Activated naive CD8-positive, alpha-beta T cell treated with anti-CD3 and anti-CD28 coated beads, Interleukin-2, amount 10 ng/mL, durations not matched to agents 7 days and 5 days (primary cell): ENCODE measurements at places on chromosomes 7 and 10. TPM values are rescaled to one million over a fixed set of nuclear protein-coding genes. Genes with fewer than 3 reads are reported as not detected.

GRCh38 chr7:116122972-116123595, 87.3 kb upstream of the TES start:
- no peak overlapping the region for H3K4me3 ChIP-seq
- H3K27ac ChIP-seq, result no peak overlapping the region
- no peak for DNase-seq
- peaks cover 20% of the 10 kb centered on the region for H3K27me3 ChIP-seq

GRCh38 chr7:105894131-105894530, 17.7 kb upstream of the ATXN7L1 start:
- H3K36me3 ChIP-seq, result no peaks in the 10 kb centered on the region
- no peak overlapping the region for H3K4me3 ChIP-seq
- H3K27ac ChIP-seq, result peak overlapping the region; percentile 27
- peaks cover 3% of the 10 kb centered on the region for H3K4me1 ChIP-seq
- H3K27me3 ChIP-seq, result peaks cover 3% of the 10 kb centered on the region
- DNase-seq, result no peak

- H3K27ac ChIP-seq, result no peak overlapping the region
- H3K4me3 ChIP-seq, result no peak overlapping the region
- peaks cover 25% of the 10 kb centered on the region for H3K4me1 ChIP-seq
- no peaks in the 10 kb centered on the region for H3K36me3 ChIP-seq
- DNase-seq, result no peak
- no peaks in the 10 kb centered on the region for H3K27me3 ChIP-seq
These were observed 53.3 kb downstream of the SH3PXD2A start for GRCh38 chr10:103802081-103802480.

- no peaks in the 10 kb centered on the region for H3K36me3 ChIP-seq
- no peaks in the 10 kb centered on the region for H3K4me1 ChIP-seq
- no peak for DNase-seq
- H3K4me3 ChIP-seq, result no peak overlapping the region
- H3K27ac ChIP-seq, result no peak overlapping the region
These were observed 24.8 kb upstream of the ADARB2 start for GRCh38 chr10:1762076-1762475.

GRCh38 chr7:112573302-112574039, 92.7 kb downstream of the LSMEM1 start:
- DNase-seq, result no peak
- no peaks in the 10 kb centered on the region for H3K27me3 ChIP-seq
- H3K4me1 ChIP-seq, result no peaks in the 10 kb centered on the region

DNA sequence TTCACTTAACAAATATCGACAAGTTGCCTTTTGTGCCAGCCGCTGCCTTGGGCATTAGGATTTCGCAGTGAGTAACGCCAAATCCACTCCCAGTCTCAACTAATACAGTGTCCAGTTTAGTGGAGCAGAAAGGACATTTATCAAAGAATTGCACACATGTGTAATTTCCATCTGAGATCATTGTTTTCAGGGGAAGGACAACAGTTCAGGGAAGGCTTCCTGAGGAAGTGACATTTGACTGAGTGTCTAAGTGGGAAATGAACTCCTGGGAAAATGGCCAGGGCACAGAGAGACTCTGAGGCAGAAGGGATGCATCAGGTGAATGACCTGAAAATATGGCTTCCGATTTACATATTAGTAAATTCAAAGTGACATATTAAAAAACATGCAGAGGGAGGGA, 89.4 kb downstream of the ITGA8 start:
- H3K27me3 ChIP-seq, result no peaks in the 10 kb centered on the region
- H3K27ac ChIP-seq, result no peak overlapping the region
- no peak for DNase-seq
- no peak overlapping the region for H3K4me3 ChIP-seq
- H3K4me1 ChIP-seq, result no peaks in the 10 kb centered on the region

GRCh38 chr7:99469381-99470065, 3.2 kb upstream of the ZNF789 start:
- H3K27me3 ChIP-seq, result peaks cover 2% of the 10 kb centered on the region
- peaks cover 10% of the 10 kb centered on the region for H3K36me3 ChIP-seq
- H3K4me3 ChIP-seq, result no peak overlapping the region
- DNase-seq, result no peak
- H3K27ac ChIP-seq, result no peak overlapping the region

GRCh38 chr7:5231811-5232484, 41.9 kb downstream of the WIPI2 start:
- peak overlapping the region; percentile 15 for H3K4me3 ChIP-seq
- DNase-seq, result no peak
- peaks cover 12% of the 10 kb centered on the region for H3K27me3 ChIP-seq
- H3K4me1 ChIP-seq, result peaks cover 13% of the 10 kb centered on the region
- no peak overlapping the region for H3K27ac ChIP-seq
- peaks cover 16% of the 10 kb centered on the region for H3K36me3 ChIP-seq

DNA sequence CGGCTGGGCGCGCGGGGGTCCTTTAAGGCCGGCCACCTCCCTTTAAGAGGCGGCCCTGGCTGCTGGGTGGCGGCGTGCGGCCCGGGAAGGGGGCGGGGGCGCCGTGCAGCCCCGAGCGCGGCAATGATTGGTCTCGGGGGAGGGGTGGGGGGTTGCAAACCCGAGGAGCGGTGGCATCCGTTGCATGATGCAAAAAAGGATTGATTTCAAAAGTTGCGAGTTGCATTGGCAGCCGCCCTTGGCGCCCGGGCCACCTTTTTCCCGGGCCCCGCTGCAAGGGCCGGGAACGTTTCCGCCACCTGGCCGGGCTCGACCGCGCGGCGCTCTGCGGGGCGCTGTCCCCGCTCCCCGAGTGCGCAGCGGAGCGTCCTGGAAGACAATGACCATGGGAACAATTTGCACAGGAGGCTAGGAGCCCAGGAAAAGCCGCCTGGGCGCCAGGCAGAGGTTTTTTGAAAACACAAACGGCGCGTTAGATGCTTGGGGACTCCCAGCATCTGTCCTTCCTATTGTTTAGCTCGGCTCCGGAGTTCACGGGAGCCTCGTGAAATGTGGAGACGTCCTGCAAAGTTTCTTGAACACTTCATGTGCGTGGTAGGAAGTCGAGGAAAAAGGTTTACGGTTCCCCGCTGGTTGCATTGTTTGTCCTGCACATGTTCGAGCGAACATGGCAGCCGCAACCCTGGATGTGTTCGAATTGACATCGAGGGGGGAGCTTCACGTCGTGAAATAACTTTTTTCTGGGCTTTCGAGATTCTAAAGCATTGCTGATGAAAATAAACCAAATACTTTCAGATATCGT, at the start of gene SEPHS1:
Gene SEPHS1 (minus strand): TSS at position 78 of the 802 bp plus-strand sequence. CDS start 3,343 bp downstream, outside the sequence.
- peak; percentile 83 for DNase-seq
- H3K36me3 ChIP-seq, result peaks cover 12% of the 10 kb centered on the region
- peaks cover 2% of the 10 kb centered on the region for H3K27me3 ChIP-seq
- H3K4me1 ChIP-seq, result peaks cover 45% of the 10 kb centered on the region
- H3K27ac ChIP-seq, result peak within 1 kb of the TSS; percentile 93
- peak within 1 kb of the TSS; percentile 90 for H3K4me3 ChIP-seq

DNA sequence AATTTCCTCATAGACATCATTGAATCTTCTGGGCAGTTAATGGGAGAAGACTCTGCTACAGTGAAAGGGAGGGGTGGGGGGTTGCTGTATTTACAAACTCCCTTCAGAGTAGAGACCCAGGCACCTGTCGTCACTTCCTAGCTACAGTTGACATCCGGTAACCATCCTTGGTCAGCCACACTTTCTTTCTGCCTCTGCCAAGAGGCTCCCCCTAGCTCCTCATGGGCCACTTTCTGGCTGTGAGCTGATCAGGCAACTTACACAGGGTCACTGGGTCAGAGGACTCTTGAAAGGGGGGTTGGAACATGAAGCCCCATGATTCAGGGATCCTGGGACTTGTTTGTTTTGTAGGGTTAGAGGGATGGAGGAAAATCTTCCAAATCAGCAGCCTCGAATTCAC, 1.2 kb downstream of the TECPR1 start:
- peaks cover 39% of the 10 kb centered on the region for H3K4me1 ChIP-seq
- H3K27ac ChIP-seq, result peak overlapping the region; percentile 94
- H3K4me3 ChIP-seq, result peak overlapping the region; percentile 94

GRCh38 chr10:114064151-114065048, 20.7 kb downstream of the ADRB1 start:
- H3K36me3 ChIP-seq, result peaks cover 4% of the 10 kb centered on the region
- no peak overlapping the region for H3K4me3 ChIP-seq
- DNase-seq, result no peak
- peaks cover 20% of the 10 kb centered on the region for H3K27me3 ChIP-seq

DNA sequence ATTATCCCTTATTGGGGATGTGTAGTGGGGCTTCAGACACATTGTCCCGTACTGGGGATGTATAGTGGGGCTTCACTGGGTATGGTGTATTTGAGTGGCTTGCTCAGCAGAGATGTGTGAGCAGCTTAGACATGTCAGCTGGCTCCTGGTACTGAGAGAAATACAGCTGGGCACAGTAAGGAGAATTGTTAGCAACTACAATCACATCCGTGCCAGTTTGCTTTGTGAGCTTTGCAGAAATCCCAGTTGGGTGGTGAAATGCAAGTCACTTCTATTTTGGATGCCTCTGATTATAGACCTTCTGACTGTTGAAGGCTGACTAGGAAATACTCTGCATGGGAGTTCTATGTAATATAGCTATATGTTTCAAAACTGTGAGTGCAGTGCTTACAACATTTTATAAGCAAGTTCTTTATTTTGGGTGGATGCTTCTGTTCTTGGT, 10.8 kb downstream of the CCNY start:
- DNase-seq, result no peak

DNA sequence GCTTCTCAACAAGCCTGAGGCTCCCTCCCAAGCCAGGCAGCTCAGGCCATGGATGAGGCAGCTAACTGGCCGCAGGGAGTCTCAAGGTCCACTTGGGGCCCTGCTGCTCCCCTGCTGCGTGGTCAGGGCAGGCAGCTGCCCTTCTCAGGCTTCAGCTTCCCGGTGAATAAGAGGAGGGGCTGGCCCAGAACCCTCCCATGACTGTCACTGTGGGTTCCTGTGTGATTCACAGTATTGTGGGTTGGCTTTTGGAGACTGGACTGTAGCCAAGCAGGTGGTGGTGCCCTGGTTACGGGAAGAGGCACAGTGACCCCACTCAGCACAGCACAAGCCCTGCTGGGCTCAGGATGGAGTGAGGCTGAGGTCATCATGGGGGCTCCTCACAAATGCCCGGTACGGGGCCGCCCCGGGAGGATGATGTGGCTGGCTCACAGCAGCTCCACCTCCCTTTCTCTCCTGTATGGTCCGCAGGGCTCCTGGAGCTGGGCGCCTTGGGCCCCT, 189.8 kb downstream of the HECW1 start:
- H3K27me3 ChIP-seq, result peaks cover 7% of the 10 kb centered on the region
- H3K36me3 ChIP-seq, result no peaks in the 10 kb centered on the region
- H3K4me1 ChIP-seq, result peaks cover 1% of the 10 kb centered on the region
- no peak for DNase-seq
- no peak overlapping the region for H3K27ac ChIP-seq
- H3K4me3 ChIP-seq, result no peak overlapping the region

DNA sequence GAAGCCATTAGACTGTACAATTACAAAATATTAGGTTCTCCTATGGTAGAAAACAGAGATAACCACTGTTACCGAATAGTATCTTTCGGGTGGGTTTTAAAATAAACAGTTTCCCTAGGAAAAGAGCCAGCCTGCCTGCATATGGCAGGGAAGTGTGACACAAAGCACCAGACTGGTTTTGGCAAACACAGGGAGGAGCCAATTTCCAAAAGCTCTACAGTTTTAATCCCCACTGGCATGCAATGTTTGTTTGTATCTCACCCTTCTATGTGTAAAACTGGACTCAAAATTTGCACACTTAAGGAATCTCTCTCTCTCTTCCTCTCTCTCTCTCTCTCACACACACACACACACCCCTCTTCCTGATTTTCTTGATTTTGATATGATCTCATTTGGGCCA, 261.7 kb downstream of the ETV1 start:
- no peaks in the 10 kb centered on the region for H3K27me3 ChIP-seq
- H3K4me3 ChIP-seq, result no peak overlapping the region
- no peak for DNase-seq
- H3K27ac ChIP-seq, result no peak overlapping the region
- no peaks in the 10 kb centered on the region for H3K36me3 ChIP-seq
- H3K4me1 ChIP-seq, result no peaks in the 10 kb centered on the region

GRCh38 chr10:116408719-116409118, 18.9 kb upstream of the PNLIPRP3 start:
- no peak overlapping the region for H3K4me3 ChIP-seq
- DNase-seq, result no peak
- no peak overlapping the region for H3K27ac ChIP-seq
- H3K36me3 ChIP-seq, result no peaks in the 10 kb centered on the region
- H3K27me3 ChIP-seq, result peaks cover 1% of the 10 kb centered on the region

The NME8 gene
- not detected for total RNA-seq

The HIBADH gene
- total RNA-seq, result 12.9 TPM

The MARCHF5 gene
- 27.2 TPM for total RNA-seq

The SDK1 gene
- total RNA-seq, result 0.20 TPM

The SORCS1 gene
- total RNA-seq, result not detected

The DGKI gene
- total RNA-seq, result not detected

The ADRA2A gene
- total RNA-seq, result not detected

The ZNF862 gene
- 44.1 TPM for total RNA-seq
